ENCODE measurements at places on chromosomes 16 and 17.

DNA sequence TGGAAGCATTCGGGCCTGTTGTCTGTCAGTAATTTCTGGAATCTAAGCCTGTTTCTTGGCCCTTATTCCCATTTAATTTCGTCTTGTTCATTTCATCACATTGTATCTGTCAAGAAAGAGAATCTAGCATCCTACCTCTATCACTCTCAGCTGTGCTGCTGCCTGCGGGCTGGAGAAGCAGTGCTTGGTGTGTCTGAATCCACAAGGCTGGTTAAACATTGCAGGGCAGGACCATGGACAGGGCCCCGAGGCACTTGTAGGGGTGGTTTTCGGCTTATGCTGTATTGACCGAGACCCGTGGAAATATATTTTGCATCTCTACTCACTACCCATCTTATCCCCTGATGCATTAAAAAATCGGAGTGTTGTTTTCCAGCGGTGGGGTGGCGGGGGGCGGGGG lies 3.1 kb downstream of the RAB11FIP4 start:
- peak; percentile 98 for DNase-seq

DNA sequence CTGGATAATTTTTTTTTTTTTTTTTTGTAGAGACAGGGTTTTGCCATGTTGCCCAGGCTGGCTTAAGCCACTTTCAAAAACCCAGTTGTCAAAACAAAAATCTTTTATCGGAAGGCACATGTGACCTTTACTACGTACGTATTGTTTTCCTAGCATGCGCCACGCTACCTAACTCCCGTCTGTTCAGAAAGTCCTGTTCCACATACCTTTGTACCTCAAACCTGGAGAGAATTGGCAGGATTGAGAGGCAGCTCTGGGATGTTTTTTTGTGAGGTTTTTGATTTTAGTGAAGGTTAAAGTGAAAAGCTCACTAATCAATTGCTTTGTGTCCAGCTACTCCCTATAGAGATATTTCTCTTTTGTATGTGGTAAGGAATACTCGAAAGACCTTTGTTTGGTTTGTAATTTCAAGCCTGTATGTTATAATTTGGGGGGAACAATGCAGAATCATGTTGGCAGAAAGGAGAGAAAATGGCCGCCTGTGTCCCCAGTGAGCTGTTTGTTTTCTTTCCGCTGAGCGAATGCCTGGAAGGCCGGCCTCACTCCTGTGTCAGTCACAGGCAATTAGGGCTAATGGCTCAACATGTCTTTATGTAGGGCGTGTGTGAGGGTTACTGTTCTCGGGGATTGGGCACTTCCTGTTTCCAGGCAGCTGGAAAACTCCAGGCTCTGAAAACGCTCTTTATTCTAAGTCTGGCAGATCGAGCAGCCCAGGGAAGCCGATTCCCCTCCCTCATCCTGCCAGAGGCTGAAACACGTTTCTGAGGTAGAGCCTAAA lies 60.8 kb upstream of the CLEC18A start:
- DNase-seq: peak; percentile 92

- DNase-seq: peak; percentile 82
Measured at GRCh38 chr16:87056551-87056950, 260.6 kb downstream of the C16orf95 start.

- peak; percentile 63 for DNase-seq
Measured at GRCh38 chr17:61157246-61157886, 242.3 kb upstream of the TBX2 start.

- peak; percentile 49 for DNase-seq
Measured at GRCh38 chr17:8046929-8047768, 8.3 kb downstream of the ALOX15B start.

DNA sequence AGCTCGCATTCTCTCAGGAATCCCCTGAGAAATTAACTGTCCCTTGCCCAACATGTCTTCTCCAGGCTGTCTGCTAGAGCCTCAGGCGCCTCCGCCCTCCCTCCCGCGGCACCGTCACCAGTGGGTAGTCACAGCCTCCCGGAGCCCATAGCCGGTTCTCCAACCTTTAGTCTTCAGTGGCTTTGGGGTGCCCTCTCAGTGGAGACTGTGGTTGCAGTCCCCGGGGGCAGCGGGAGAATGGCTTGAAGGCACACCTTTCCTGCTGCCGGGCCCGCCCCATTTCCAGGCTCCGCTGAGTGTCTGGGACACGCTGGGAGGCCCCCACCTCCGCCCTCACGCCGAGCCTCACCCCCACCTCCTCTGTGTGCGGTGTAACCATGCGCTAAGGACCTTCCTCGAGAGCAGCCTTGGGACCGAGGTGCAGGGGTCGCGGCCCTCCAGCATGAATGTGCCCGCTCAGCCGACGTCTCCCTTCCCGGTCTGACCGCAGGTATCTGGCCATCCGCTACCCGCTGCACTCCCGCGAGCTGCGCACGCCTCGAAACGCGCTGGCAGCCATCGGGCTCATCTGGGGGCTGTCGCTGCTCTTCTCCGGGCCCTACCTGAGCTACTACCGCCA lies 1.7 kb downstream of the GALR2 start:
- DNase-seq: peak; percentile 70

Measured in osteoblast (primary cell).